ENCODE measurements at places on chromosomes 1 and 21.

GRCh38 chr1:24288479-24288878, 30.7 kb upstream of the GRHL3 start:
- DNase-seq, result no peak

DNA sequence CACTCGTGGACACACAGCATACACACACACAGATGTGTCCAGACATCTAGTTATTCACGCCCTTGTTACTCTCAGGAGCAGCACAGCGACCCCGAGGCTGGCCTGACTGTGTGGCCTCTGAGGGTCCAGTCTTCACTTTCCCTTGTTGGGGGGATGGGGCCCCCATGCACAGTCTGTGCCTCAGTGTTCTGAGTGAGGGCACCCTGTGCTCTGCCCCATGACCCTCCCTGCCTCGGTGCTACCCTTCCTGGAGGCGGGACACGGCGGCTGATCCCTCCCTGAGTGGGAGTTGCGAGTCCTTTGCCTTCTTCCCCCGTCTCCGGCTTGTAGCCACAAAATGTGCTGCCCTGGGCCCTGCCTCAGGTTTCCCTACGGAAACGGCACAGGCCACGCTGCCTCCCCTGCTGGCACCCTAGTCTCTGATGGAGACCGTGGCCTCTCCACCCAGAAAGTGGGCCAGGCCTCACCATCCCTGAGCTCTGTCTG, 8.6 kb downstream of the CSTB start:
- no peak for DNase-seq

DNA sequence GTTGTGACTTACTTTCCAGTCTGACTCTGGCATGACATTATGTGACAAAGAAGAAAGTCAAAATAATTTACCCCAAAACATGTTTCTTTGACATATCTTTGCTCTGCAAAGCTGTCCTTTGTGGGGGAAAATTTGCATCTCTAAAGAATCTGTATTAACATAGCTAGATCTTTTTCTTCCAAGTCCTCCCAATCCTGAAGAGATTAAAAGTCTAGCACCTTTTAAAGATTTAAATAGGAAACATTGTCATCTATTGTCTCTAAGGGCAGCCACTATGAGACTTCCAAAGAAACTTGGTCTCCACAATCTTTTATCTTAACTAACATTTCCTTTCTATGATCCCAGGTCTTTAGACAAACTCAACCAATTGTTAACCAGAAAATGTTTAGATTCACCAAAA, 16.0 kb downstream of the LRRC3 start:
- no peak for DNase-seq

DNA sequence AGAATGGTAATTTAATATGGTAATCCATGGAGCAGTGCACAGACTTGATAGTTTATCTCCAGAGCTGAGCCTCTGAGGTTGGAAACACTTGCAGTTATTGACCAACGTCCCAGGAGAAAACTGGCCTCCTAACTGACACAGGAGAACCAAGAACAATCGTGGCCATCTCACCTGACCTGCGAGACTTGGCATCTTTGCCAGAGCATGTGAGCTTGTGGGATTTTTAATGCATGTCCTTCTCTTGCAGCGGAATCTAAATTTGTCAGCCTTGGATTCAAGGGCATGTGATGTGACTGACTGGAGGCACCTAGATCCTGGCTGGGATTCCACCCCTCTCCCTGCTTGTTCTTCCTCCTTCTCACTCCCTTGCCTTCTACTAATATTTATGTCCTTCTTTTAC, 27.8 kb upstream of the SLC26A9 start:
- no peak for DNase-seq

GRCh38 chr1:162565460-162565859, 3.9 kb downstream of the UAP1 start:
- no peak for DNase-seq

DNA sequence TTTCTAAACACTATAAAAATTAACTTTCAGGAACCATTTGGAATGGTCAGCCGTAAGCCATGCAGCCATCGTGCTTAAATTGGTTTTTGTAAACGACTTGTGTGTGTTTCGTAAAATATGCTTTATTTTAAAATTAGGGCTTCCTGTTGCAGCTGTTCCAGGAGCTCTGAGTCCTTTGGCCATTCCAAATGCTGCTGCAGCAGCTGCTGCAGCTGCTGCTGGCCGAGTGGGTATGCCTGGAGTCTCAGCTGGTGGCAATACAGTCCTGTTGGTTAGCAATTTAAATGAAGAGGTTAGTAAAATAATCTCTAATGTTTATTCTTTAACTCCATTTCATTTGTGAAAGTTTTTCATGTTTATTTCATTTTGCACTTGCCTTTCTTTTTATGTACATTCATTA, 83.1 kb downstream of the PTBP2 start:
- DNase-seq, result no peak
